ENCODE measurements at places on chromosomes 1 and 21.

DNA sequence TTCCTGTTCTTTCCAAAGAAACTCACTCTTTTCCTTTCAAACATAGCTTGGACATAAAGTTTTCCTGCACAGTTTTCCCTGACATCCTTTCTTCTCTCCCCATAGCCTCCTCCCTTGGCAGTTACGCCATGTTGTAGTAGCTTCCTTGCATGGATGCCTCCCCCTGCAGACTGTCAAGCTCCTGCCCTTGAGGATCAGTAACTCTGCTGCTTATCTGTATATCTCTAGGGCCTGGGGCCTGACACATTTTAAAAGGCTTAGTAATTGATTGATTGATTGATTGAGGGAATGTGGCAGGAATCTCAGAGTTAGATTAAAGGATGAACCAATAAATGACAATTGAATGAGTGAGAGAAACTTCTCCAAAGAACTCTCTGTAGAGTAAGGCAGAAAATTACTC lies 143.7 kb downstream of the NEK7 start:
- DNase-seq = no peak

GRCh38 chr1:217025381-217025780 lies 302.2 kb upstream of the ESRRG start:
- no peak for DNase-seq

DNA sequence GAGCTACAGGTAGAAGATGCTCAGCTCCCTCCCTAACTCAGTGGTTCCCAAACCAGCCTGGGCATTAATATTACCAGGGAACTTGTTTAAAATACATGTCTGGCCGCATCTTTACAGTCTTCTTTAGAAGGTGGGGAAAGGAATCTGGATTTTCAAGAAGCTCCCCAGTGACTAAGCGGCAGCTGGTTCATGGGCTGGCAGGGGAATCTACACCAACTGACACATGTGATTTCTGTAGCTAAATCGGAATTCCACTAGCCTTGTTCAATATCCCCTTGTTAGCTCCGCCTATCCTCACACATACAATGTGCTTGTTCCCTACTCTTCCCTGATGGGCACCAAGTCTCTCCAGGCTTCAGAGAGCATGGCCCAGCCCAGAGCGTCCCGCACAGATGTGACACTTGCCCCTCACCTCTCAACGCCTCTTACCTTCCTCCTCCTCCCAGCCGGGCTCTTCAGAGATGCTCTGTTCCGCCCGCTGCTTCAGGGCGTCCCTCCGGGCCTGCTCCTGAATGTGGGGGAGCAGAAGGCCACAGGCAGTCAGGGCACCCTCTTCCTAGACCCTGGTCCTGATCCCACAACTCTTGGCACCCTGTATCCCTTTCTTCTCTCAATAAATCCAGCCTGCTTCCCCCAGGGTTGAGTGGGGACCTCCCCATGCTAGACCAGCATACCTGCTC lies 15.3 kb downstream of the TSSK3 start:
- no peak for DNase-seq

DNA sequence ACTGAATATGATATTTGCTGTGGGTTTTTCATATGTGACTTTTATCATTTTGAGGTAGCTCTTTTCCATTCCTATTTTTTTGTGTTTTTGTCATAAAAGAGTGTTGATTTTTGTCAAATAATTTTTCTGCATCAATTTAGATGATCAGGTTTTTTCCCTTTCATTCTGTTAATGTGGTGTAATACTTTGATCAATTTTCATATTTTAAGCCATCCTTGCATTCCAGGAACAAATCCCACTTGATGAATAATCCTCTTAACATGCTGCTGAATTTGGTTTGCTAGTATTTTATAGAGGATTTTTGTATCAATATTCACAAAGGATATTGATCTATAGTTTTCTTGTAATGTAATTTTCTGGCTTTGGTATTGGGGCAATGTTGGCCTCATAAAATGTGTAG lies 25.5 kb upstream of the C1orf53 start:
- no peak for DNase-seq
